ENCODE measurements at places on chromosomes 3 and 15.
A peak's percentile ranks its signal among the peaks of the same experiment; 100 is the strongest.

DNA sequence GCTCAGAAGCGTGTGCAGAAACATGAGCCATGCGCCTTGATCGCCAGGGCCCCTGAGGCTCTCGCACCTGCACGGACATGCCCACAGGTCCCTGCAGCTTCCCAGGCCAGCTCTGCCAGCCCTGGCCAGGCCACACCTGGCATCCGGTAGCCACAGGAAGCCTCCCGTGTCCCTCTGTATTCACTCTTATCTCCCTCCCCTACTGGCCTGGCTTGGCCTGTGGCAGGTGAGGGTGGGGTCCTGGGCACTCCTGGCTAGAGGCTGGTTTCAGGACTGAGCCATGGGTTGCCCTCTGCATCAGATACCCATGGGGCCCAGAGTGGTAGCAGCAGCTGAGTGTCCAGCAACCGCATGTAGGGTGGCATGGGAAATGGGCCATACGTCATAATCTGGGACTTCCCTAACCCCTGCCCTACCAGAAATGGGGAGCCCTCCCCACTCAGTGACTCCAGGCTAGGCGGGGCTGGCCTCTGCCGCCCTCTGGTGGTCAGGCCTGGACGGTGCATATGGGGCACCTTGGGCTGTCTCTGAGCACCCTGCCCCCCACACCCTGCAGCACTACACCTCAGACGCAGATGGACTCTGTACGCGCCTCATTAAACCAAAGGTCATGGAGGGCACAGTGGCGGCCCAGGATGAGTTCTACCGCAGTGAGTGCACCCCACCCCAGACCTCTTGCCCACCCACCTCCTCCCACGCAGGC is 12.6 kb upstream of the LMAN1L start:
- no peak for DNase-seq

- DNase-seq = no peak
Measured at GRCh38 chr3:136637176-136637575, 115.0 kb downstream of the STAG1 start.

DNA sequence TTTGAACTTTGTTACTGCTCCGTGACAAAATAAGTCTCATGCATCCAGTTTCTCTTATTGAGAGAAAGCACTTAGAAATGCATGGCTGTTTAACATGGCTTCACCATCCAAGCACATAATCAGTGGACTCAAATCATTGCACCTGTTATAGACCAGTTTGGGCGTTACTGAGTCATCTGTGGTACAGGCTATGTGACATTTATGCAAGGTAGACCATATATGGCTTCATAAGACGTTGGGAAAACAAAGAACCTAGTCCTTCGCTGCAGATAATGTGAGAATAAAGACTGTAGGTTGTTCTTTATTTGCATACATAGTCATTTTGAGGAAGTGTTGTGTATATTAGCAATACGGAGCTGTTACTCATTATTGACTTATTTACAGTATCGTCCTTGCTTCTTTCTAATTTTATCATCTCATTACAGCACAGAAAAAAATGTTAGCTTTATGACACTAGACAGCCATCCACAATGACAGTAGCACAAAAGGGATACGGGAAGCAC is 374.7 kb downstream of the IL5RA start:
- DNase-seq = no peak

GRCh38 chr15:60634815-60635214 is 155.9 kb upstream of the ICE2 start:
- no peak for DNase-seq

GRCh38 chr3:146209371-146209770 is 41.5 kb downstream of the PLSCR4 start:
- DNase-seq = no peak

GRCh38 chr3:72428803-72429202 is 419.4 kb downstream of the SHQ1 start:
- no peak for DNase-seq

GRCh38 chr15:25238716-25239470 is 199.9 kb downstream of the UBE3A start:
- DNase-seq = no peak

GRCh38 chr15:57505949-57506391 is 85.7 kb upstream of the MYZAP start:
- no peak for DNase-seq

- DNase-seq = no peak
Measured at GRCh38 chr3:144942093-144942837, 970.6 kb downstream of the DIPK2A start.

GRCh38 chr15:70355275-70355795 is 257.6 kb upstream of the TLE3 start:
- DNase-seq = no peak

DNA sequence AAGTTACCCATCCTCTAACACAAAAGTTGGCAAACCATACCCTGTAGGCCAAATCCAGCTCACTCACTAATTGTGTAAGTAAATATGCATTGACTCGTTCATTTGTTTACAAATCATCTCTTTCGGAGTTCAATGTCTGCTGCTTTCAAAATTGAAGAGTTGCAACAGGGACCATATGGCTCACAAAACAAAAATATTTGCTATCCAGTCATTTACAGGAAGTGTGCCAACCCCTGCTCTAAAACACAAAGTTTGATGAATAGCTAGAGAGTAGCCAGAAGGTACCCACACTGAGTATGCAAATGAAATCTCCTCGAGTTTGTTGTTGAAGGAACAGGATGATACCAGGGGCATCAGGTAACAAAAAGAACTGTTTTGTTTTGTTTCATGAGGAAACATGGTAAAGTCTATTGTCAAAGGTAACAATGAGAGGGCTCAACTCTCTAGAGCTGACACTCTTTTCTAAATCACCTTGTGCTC is 236.2 kb upstream of the THBS1 start:
- DNase-seq = no peak

DNA sequence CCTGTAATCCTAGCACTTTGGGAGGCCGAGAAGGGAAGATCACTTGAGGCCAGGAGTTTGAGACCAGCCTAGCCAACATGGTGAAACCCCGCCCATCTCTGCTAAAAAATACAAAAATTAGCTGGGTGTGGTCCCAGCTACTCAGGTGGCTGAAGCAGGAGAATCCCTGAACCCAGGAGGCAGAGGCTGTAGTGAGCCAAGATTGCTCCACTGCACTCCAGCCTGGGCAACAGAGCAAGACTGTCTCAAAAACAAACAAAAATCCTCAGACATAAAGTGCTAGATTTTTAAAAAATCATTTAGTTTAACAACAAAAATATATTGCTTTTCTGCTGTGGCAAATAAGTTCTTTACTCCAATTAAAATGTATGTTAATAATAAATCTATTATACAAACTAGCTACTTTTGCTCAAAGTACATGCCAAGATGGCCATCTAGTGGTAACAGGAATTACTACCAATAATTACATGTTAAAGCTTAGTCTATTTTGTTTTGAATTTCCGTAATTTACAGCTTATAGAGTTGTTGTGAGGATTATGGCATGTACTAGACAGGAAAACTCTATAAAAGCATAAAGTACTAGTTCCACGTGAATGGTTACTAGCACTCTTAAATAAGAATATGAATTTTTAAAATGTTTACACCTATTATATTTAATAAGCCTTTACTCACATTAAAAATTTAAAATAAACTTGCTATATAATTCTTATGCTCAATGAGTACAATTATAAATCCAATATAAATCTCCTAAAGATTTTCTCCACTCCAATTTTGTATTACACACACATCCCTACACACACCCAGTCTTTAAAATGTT is 39.0 kb downstream of the GABPB1 start:
- peak; percentile 17 for DNase-seq

DNA sequence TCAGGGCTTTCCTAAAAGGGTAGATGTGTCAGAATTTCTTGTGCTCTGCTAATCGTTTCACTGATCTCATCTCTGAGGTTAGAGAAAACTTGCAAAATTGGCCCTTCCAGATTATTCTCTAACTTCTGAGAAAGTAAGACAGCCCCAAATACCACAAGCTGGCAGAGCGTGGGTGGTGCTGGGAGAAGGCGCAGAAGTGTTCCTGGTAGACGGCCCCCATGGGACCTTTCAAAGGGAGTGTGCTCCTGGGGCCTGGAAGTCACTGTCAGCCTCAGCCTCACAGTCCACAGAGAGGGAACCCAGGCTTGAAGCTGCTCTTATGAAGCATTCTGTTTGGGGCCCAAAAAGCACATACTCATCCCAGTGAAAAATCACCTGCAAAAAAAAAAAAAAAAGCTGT is 86.5 kb upstream of the PFN2 start:
- DNase-seq = no peak

GRCh38 chr3:125107861-125108567 is 52.2 kb upstream of the HEG1 start:
- no peak for DNase-seq

- DNase-seq = no peak
Measured at GRCh38 chr3:171654809-171655208, 155.5 kb downstream of the PLD1 start.

- peak; percentile 17 for DNase-seq
Measured at GRCh38 chr15:93087825-93088199, 1.2 kb downstream of the RGMA start.

GRCh38 chr3:139140553-139140952 is 95.9 kb upstream of the PRR23C start:
- no peak for DNase-seq

- no peak for DNase-seq
Measured at GRCh38 chr3:169432708-169433432, 230.6 kb downstream of the MECOM start.

DNA sequence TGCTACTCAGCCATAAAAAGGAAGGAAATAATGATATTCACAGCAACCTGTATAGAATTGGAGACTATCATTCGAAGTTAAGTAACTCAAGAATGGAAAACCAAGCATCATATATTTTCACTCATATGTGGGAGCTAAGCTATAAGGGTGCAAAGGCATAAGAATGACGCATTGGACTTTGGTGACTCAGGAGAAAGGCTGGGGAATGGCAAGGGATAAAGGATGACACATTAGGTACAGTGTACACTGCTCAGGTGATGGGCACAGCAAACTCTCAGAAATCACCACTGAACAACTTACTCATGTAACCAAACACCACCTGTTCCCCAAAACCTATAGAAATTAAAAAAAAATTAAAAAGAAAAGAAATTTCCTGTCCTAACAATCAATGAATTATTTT is 42.7 kb downstream of the ALCAM start:
- no peak for DNase-seq

- no peak for DNase-seq
Measured at GRCh38 chr15:100880139-100880896, 687 bp downstream of the ALDH1A3 start.

- DNase-seq = no peak
Measured at GRCh38 chr3:52052831-52053306, 3.5 kb downstream of the DUSP7 start.

- no peak for DNase-seq
Measured at GRCh38 chr15:36673039-36673438, 93.6 kb downstream of the CDIN1 start.
